ENCODE measurements at places on chromosomes 2 and 18.
A peak's percentile ranks its signal among the peaks of the same experiment; 100 is the strongest.

GRCh38 chr2:17781482-17781881 lies 27.5 kb downstream of the GEN1 start:
- DNase-seq = no peak

DNA sequence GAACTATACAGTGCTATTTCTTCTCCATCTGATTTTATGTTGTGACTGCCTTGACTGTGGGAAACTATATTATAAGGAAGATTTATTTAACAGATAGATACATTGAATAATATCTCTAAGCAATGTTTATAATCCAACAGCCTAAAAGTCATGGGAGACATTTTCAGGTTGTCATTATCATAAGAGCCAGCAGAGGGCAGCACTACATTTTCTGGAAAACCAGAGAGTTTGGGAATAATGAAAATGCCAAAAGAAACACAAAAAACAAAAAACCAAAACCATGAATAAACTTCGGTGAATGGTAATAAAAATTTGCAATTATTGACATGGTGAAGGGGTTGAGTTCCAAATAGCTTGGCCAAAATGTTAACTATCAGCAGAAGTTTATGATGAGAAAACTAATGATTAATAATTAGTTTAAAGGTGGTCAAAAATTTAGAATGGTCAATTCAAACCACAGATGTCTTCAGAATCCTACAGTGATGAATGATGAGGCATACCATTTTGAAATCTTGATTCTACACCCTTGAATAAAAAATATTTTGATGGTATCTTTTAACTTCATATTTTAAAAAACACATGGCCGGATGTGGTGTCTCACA lies 4.7 kb downstream of the EEF1B2 start:
- DNase-seq = peak; percentile 83

DNA sequence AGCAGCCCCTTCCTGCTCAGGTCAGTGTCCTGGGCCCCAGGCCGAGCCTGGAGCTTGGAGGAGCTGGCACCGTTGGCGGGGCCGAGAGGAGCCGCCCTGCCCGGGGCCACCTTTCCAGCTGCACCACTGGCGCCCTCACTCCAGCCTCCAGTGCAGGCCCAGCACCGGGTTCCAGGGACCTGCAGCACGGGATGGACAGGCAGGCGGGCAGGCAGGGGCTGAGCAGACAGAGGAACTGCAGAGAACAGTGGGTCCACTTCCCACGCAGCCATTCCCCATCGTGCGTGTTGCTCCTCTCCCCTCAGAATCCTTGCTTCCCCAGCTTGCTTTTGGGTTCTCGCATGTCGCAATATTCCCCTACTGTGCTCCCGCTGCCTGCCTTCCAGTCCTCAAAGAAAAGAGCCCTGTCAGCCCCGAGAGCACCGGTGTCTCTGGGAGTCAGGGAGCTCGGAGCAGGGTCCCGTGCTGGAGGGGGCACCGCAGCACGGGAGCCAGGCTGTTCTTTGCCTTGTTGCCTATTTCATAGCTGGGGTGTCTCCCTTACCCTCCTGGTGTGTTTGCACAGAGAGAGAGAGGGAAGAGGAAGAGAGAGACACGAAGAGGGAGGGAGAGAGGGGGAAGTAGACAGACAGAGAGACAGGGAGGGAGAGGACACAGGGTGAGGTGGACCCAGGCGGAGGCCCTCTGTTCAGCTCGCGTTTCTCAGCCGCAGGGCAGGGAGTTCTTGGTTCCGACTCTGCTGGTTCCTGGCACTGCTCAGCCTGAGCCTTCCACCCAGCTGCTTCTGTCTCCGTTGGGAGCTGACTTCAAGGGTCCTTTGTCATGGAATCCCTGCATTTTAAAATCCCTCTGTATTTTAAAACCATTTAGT lies 126.0 kb downstream of the MBP start:
- peak; percentile 22 for DNase-seq

- DNase-seq = no peak
Measured at GRCh38 chr18:51519571-51519970, 322.1 kb upstream of the MEX3C start.

GRCh38 chr2:237866101-237866621 lies 6.7 kb downstream of the RAMP1 start:
- no peak for DNase-seq

GRCh38 chr2:67516362-67516761 lies 119.2 kb downstream of the ETAA1 start:
- peak; percentile 42 for DNase-seq

DNA sequence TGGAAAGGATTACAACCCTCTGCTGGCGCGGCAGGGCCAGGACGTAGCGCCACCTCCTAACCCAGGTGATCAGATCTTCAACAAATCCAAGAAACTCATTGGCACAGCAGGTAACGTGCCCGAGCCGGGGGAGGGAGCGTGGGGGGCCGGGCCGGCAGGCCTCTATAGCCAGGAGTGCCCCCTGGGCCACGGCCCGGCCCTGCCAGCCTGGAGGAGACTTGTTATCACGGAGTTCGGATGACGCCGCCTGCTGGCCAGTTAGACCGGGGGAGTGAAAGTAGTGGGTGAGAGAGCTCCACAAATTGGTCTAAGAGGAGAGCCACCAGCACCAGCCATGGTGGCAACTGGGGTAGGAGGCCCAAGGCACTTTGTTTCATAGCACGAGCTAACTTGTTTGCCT lies 8.6 kb upstream of the TMEM214 start:
- DNase-seq = no peak

- no peak for DNase-seq
Measured at GRCh38 chr2:46800625-46801349, 114.8 kb downstream of the MCFD2 start.

DNA sequence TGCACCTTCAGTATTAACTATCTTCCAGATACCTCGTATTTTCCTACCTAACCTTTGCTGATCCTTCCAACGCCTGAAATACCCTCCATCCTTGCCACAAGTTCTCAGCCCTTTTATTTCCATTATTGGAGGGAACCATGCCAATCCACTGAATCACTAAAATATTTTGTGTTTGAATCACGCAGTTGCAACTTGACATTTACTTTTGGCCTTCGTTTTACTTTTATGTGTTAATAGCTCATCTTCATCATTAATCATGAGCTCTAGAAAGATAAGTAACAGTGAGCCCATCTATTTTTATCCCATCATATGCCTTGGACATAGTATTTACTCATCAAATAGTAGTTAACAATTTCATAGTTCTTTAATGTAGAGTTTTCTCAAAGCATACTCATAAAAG lies 463.2 kb downstream of the THSD7B start:
- no peak for DNase-seq

Measured in brain (organoid and tissue), 16 donors.